ENCODE measurements at places on chromosomes 6 and 20.

GRCh38 chr20:35638751-35639150, 23.1 kb downstream of the SPAG4 start:
- no peak for ATAC-seq

DNA sequence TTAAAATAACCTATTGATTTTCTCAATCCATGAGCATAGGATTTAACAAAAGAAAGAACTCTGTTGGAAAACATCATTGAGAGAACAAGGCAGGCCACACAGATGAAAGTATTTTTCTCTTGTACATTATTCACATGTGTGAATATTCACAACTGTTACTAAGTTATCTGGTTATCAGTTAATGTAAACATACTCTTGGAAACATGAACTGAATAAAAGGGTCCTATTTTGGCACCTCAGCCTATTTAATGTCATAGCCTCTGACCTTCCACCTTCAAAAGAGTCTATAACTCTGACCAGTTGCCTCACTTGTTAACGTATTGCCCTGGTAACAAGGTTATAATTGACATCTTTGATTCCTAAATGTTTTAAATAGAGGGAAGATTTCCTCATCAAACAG, 8.1 kb downstream of the SYCP2 start:
- ATAC-seq, result no peak

- ATAC-seq, result peak; percentile 46
These were observed 782 bp downstream of the MAP3K5 start for GRCh38 chr6:136791296-136792094.

- no peak for ATAC-seq
These were observed 5.2 kb upstream of the BTN2A2 start for GRCh38 chr6:26377719-26378118.

DNA sequence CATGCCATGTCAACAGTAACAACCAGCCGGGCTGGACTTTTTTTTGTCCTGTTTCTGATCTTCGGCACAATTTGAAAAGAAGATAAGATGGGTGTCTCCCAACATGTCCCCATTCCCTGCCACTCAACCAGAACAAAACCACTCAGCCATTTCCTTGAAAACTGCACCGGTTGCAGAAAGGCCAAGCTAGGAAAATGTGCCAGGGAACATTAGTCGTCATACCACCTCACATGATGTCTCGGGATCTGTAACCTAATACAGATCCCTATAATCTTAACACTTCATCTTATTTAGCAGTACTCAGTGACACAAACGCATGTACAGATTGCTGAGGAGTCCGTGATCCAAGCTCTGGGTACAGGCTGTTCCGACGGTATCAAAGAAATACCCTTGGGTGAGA, 46.5 kb downstream of the ALDH8A1 start:
- ATAC-seq, result no peak

Measured in gastroesophageal sphincter (tissue), 4 donors.